Esophagus mucosa (tissue), 1 donor: ENCODE measurements at places on chromosomes 2 and 18.

GRCh38 chr2:133457861-133458260 lies 110.4 kb downstream of the NCKAP5 start:
- peak; percentile 38 for ATAC-seq

GRCh38 chr2:14194233-14194632 lies 438.3 kb upstream of the LRATD1 start:
- no peak for ATAC-seq

DNA sequence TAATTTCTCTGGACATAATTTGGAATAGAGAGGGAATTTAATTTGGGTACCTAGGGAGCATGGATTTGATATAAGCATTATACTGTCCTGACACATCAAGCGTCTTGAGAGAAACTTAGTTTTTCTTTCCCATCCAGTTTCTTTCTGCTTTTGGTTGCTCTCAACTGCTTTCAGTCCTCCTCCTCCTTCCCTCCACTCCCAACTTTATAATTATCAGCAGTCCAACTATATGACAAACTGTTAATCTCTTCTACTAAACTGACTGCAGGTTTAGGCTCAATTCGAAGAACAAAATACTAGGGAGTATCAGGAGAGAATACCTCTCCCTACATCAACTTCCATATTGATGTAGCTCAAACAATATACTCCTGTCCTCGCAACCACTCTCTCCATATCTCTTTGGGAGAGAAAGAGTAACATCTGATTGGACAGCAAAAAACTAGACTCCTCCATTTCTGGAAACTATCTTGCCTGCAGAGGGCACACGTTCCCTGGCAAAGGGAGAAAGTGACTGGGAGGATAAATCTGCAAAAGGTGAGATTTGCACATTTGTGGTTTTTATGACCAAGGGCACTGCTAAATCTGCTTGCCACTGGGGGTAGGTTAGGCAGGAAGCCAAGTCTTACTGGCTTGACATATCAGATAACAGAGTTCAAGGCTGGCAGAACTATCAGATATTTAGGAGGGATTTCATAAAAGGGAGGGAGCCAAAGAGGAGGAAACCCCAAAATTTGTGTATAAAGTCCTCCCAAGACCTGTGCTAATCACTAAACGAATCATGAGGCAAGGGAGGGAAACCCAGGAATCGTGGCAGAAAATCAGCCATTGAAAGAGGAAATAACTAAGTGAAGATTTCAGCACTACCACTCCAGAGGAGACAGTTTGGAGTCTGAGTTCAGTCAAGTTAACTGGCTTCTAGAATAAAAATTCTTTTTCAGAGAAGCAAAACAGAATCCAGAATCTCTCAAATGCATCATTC lies 40.0 kb downstream of the ICA1L start:
- peak; percentile 49 for ATAC-seq

GRCh38 chr2:62657783-62658182 lies 47.7 kb upstream of the EHBP1 start:
- no peak for ATAC-seq

DNA sequence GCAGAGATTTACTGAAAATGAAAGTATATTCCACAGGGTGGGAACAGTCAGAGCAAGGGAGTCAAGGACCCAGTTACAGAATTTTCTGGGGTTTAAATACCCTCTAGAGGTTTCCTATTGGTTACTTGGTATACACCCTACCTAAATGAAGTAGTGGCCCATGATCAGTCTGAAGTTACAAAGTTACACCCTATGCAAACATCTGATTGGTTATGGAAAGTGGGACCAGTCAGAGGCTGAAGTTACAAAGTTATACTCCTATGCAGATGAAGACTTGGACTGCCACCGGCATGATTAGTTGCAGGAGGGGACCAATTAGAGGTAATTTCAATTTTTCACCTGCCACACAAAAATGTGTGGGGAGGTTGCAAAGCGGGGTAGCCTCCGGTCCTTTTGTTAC lies 56.2 kb downstream of the USP34 start:
- ATAC-seq = no peak

- ATAC-seq = no peak
These were observed 114.4 kb upstream of the CHRNA1 start for GRCh38 chr2:174878537-174879147.

GRCh38 chr2:50636462-50636861 lies 395.5 kb downstream of the NRXN1 start:
- no peak for ATAC-seq

DNA sequence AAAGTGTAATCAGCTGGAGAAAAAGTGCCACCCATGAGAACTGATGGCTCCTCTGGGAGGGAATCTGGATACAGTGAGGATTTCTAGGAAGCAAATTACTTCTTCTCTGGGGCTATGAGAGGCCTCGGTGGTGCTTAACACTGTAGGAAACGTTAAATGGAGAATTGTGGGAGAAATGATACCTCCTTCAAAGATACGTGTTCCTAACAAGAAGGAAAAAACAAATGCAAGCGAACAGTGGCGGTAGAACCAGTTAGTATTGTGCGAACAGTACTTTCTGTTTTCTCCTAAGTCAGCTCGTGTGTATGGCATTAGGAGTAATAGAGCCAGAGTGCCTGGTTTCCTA lies 587 bp upstream of the MTIF2 start:
- peak; percentile 32 for ATAC-seq

DNA sequence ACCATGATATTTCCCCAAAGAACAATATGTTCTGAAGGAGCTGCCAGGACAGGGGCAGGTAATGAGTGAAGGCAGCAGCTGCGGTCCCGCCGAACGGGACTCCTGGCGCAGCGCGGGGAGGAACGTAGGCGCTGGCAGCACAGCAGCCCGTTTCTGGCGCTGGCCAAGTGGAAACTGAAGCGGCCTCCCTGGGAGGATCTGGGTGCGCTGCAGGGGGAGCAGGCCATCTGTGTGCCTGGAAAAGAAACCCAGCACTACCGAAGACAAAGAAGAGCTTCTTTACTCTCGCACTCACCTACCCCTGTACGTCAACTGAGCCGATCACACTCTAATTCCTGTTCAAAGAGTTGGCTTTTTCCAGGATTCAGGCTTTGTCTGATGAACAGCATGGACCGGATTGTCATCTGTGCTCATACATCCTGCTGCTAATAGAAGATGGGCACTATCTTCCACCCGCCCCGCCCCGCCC lies 11.8 kb downstream of the G6PC2 start:
- ATAC-seq = no peak

GRCh38 chr2:51212374-51212773 lies 180.4 kb upstream of the NRXN1 start:
- ATAC-seq = no peak

GRCh38 chr2:118050386-118050785 lies 36.5 kb upstream of the CCDC93 start:
- no peak for ATAC-seq

GRCh38 chr2:88451811-88452564 lies 505 bp downstream of the FOXI3 start:
- ATAC-seq = no peak

GRCh38 chr2:239459606-239460005 lies 58.8 kb upstream of the HDAC4 start:
- no peak for ATAC-seq

DNA sequence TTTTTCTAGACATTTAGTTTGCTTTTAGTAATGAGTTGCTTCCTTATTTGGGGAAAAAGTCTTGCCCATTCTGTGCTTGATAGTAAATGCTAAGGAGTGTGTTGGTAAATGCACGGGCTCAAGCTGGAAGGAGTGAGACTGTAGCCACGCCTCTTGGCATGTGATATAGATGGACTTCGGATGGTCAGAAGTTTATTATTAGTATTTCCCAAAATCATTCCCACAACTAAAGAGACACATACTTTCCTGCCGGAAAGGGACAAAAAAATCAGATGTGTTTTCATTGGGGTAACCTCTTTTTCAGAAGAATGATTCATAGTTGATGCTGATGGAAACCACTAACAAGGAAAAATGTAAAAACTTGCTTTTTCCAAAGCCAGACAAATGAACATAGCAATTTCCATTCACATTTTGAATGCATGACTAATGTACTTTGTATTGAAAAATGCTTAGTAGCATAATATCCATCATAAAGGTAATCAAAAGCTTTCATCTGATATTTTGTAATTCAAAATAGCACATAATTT lies 133.2 kb downstream of the ZNF532 start:
- no peak for ATAC-seq

DNA sequence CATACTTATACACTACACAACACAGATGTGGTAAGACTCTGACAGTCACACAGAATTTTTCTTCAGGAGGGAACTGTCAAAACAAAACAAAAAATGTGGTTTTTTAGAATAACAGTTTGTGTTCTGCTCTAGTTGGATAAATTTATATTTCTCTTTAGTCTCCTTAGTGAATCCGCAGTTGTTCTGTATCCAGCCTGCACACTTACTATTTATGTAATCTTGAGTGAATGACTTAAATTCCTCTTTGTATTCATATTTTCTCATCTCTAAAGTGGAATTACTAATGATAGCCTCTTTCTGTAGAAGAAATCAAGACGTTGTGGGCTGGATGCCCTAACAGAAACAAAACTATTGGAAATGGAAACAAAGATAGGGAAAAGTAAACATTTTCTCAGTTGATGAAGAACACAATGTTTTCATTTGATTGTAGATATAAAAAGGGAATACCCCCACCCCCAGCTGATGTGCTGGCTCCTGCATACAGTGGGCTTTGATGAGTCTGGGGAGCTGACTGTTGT lies 375.2 kb downstream of the TRIB2 start:
- ATAC-seq = no peak

DNA sequence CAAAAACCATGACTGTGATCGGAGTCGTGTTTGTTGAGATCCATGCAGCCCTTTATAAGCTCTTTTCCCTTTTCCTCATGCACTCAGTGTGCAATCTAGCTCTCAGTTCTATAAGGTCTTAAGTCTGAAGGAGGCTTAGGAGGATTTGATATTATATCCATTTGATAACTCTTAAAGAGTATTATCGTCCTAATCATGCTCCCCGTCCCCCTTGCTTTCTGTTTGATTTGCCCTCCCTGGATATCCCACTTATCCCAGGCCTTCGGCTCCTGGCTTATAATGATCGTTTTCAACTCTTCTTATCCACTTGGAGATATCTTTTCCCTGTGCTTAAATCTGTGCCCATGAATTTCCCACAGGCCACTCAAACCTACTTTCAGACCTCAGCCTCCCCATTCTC lies 1917.7 kb upstream of the PIK3C3 start:
- no peak for ATAC-seq

GRCh38 chr18:53541924-53542323 lies 682.5 kb downstream of the MBD2 start:
- no peak for ATAC-seq

GRCh38 chr2:10382354-10383061 lies 65.6 kb downstream of the ODC1 start:
- peak; percentile 44 for ATAC-seq

DNA sequence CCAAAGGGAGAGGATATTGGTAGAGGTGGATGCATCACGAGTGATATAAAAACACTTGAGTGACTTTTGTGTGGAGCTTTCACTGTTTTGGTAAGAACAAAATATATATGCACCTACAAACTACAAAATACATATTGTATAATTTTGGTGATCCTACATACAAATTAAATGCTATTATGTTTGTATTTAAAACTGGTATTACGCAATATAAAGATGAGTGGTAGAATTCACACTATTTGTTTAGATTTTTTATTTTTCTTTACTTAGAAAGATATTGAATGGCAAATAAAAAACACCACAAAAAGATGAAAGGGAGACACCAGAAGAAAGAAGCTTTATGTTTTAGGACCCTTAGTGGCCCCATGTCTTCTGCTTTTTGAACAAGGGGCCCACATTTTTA lies 770.7 kb upstream of the ID2 start:
- ATAC-seq = no peak

DNA sequence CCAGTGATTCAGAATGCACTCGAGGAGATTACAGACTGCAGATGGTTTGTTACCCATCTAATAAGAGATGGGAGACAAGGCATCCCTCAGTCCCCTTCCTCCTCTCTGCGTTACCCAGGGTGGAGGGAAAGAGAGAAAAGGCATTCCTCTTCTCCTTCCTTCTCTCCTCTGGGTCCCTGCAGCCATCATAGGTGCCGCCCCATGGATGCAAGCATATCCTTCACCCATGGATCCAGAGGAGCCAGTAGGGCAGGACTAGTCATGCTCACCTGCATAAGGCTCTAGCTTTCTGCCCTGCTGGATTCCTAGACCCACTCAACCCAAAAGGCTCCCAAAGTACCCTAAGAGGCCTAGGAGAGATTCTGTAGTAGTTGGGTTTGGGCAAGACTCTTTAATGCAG lies 20.4 kb downstream of the CMPK2 start:
- no peak for ATAC-seq

- no peak for ATAC-seq
These were observed 46.5 kb downstream of the ZFP36L2 start for GRCh38 chr2:43179942-43180341.

- peak; percentile 60 for ATAC-seq
These were observed 133.9 kb downstream of the ZNF532 start for GRCh38 chr18:58998401-58999203.

- no peak for ATAC-seq
These were observed 102.0 kb downstream of the MAP2 start for GRCh38 chr2:209525834-209526281.

DNA sequence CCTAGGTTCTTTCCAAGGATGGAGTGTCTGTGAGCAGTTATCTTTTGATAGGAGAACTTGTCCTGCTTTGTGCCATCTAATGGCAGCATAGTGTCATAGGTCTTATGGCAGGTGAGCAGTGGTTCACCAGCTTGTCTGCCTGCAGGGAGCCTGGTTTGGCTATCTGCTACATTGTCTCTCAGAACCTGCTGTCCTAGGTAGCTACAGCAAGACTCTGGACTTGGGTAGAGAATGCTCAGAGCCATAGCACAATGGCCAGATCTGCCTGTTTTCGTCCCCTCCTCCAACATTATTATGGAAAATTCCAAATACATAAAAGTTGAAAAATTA lies 28.3 kb downstream of the AGFG1 start:
- ATAC-seq = no peak

DNA sequence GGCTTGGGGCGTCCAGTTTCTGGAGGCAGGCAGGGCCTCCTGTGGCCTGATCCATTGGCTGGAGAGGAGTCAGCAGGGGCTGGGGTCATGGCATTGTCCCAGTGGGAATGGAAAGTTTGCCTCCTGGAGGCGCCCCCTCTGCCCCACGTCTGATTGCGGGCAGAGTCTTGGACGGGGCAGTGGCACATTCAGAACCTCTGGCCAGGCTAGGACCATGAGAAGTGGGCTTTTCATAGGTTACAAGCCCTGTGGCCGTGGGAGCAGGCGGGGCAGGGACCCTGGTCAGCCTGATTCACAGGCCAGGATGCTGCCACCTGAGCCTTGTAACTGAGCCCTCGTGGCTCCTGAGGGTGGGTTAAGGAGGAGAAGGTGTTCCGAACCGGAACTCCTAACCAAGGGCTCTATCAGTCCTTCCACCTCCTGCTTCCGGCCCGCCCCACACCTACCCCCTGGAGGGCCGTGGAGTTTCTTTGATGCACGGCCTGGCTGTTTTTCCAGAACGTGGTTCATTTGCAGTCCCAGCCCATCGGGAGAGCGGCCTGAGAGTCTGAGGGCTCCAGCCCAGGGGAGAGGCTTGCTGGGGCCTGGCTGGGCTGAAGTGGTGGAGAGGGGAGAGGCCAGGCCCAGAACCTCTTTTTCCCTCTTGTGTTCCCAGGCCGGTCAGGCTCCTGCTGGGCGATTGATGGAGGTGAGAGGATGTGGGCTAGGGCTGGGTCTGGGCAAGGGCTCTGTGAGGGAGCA lies 43.9 kb upstream of the PLB1 start:
- ATAC-seq = no peak
